Activated CD4-positive, alpha-beta T cell treated with anti-CD3 and anti-CD28 coated beads for 36 hours (primary cell): ENCODE measurements at places on chromosomes 16 and 17. TPM values are rescaled to one million over a fixed set of nuclear protein-coding genes. Genes with fewer than 3 reads are reported as not detected.
A peak's percentile ranks its signal among the peaks of the same experiment; 100 is the strongest.

- peaks cover 29% of the 10 kb centered on the region for H3K27me3 ChIP-seq
- H3K4me3 ChIP-seq: peak overlapping the region; percentile 46
- H3K27ac ChIP-seq: no peak overlapping the region
- no peak for DNase-seq
These were observed 3.1 kb downstream of the NPW start for GRCh38 chr16:2022723-2023091.

Gene TNP2
- total RNA-seq: not detected

GRCh38 chr17:14222611-14223010, 14.1 kb downstream of the CDRT15 start:
- no peaks in the 10 kb centered on the region for H3K4me1 ChIP-seq
- H3K36me3 ChIP-seq: no peaks in the 10 kb centered on the region
- no peak overlapping the region for H3K4me3 ChIP-seq
- H3K27me3 ChIP-seq: no peaks in the 10 kb centered on the region
- DNase-seq: no peak
- no peak overlapping the region for H3K27ac ChIP-seq

Gene SLC13A2
- total RNA-seq: not detected

GRCh38 chr17:60102632-60103096, 23.9 kb upstream of the HEATR6 start:
- peaks cover 14% of the 10 kb centered on the region for H3K4me1 ChIP-seq
- H3K27ac ChIP-seq: no peak overlapping the region
- H3K4me3 ChIP-seq: peak overlapping the region; percentile 51

GRCh38 chr17:72726936-72727335, 365.6 kb downstream of the SLC39A11 start:
- H3K4me1 ChIP-seq: peaks cover 35% of the 10 kb centered on the region
- no peaks in the 10 kb centered on the region for H3K27me3 ChIP-seq
- H3K27ac ChIP-seq: peak overlapping the region; percentile 96
- peak; percentile 58 for DNase-seq
- H3K36me3 ChIP-seq: no peaks in the 10 kb centered on the region

GRCh38 chr17:15261802-15262290, 3.3 kb downstream of the PMP22 start:
- no peak overlapping the region for H3K27ac ChIP-seq
- DNase-seq: no peak
- H3K4me3 ChIP-seq: no peak overlapping the region
- peaks cover 73% of the 10 kb centered on the region for H3K27me3 ChIP-seq

Gene SLC5A10
- total RNA-seq: not detected

DNA sequence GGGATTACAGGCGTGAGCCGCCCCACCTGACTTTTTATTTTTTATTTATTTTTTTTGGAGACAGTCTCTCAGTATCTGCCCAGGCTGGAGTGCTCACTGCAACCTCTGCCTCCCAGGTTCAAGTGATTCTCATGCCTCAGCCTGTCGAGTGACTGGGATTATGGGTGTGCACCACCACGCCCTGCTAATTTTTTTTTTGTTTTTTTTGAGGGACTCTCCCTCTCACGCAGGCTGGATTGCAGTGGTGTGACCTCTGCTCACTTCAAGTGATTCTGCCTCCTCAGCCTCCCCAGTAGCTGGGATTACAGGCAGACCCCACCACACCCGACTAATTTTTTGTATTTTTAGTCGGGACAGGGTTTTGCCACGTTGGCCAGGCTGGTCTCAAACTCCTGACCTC, 7.7 kb downstream of the ZNF207 start:
- no peak for DNase-seq
- H3K27ac ChIP-seq: no peak overlapping the region
- peaks cover 67% of the 10 kb centered on the region for H3K36me3 ChIP-seq
- H3K4me3 ChIP-seq: no peak overlapping the region
- H3K4me1 ChIP-seq: peaks cover 52% of the 10 kb centered on the region
- no peaks in the 10 kb centered on the region for H3K27me3 ChIP-seq

GRCh38 chr16:84131117-84131516, 13.9 kb downstream of the HSDL1 start:
- H3K27ac ChIP-seq: no peak overlapping the region
- H3K4me3 ChIP-seq: no peak overlapping the region
- peaks cover 6% of the 10 kb centered on the region for H3K4me1 ChIP-seq
- DNase-seq: no peak
- no peaks in the 10 kb centered on the region for H3K27me3 ChIP-seq
- peaks cover 12% of the 10 kb centered on the region for H3K36me3 ChIP-seq

Gene CCDC40
- total RNA-seq: 0.56 TPM

- no peaks in the 10 kb centered on the region for H3K27me3 ChIP-seq
- no peak overlapping the region for H3K4me3 ChIP-seq
- peaks cover 5% of the 10 kb centered on the region for H3K4me1 ChIP-seq
These were observed 31.9 kb downstream of the PMP22 start for GRCh38 chr17:15233022-15233805.

Gene GPR179
- total RNA-seq: 0.05 TPM

- H3K27ac ChIP-seq: no peak overlapping the region
- peaks cover 23% of the 10 kb centered on the region for H3K4me1 ChIP-seq
- DNase-seq: no peak
- H3K4me3 ChIP-seq: no peak overlapping the region
These were observed 2.4 kb downstream of the EFNB3 start for GRCh38 chr17:7707446-7707845.

DNA sequence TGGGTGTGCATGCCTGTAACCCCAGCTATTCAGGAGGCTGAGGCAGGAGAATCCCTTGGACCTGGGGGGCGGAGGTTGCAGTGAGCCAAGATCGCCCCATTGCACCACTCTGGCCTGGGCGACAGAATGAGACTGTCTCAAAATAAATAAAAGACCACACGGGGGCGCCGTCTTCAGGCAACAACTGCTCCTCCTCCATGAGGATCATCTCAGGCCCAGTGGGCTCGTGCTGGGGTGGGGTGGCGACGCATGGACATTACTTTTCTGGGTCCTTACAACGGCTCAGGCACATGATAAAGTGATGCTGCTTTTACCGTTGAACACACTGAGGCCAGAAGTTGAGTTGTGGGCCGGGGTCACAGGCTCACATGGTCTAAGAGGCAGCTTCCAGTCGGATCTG, 56.2 kb downstream of the PRMT7 start:
- H3K4me3 ChIP-seq: no peak overlapping the region
- H3K4me1 ChIP-seq: peaks cover 37% of the 10 kb centered on the region
- no peaks in the 10 kb centered on the region for H3K36me3 ChIP-seq

- H3K36me3 ChIP-seq: no peaks in the 10 kb centered on the region
- H3K4me1 ChIP-seq: no peaks in the 10 kb centered on the region
- no peak overlapping the region for H3K4me3 ChIP-seq
- H3K27me3 ChIP-seq: no peaks in the 10 kb centered on the region
- no peak overlapping the region for H3K27ac ChIP-seq
These were observed 82.4 kb downstream of the NDE1 start for GRCh38 chr16:15732416-15732815.

GRCh38 chr16:88900662-88901052, 34.2 kb upstream of the PABPN1L start:
- H3K4me3 ChIP-seq: no peak overlapping the region
- no peaks in the 10 kb centered on the region for H3K27me3 ChIP-seq
- H3K4me1 ChIP-seq: no peaks in the 10 kb centered on the region
- no peaks in the 10 kb centered on the region for H3K36me3 ChIP-seq
- DNase-seq: no peak
- H3K27ac ChIP-seq: no peak overlapping the region

- DNase-seq: peak; percentile 83
- H3K27ac ChIP-seq: peak overlapping the region; percentile 78
- H3K27me3 ChIP-seq: no peaks in the 10 kb centered on the region
- peaks cover 24% of the 10 kb centered on the region for H3K36me3 ChIP-seq
These were observed 723 bp downstream of the TRIM37 start for GRCh38 chr17:59105852-59106462.

Gene NHLRC4
- 0.19 TPM for total RNA-seq

Gene ARHGAP44
- total RNA-seq: 0.14 TPM

Gene MPG
- 57.0 TPM for total RNA-seq

- DNase-seq: no peak
- no peak overlapping the region for H3K27ac ChIP-seq
- H3K4me3 ChIP-seq: no peak overlapping the region
- H3K4me1 ChIP-seq: peaks cover 17% of the 10 kb centered on the region
These were observed 4.7 kb downstream of the ZPBP2 start for GRCh38 chr17:39872751-39873150.

Gene PPM1E
- total RNA-seq: not detected

Gene KRTAP4-1
- total RNA-seq: not detected

Gene MT1E
- 108 TPM for total RNA-seq

DNA sequence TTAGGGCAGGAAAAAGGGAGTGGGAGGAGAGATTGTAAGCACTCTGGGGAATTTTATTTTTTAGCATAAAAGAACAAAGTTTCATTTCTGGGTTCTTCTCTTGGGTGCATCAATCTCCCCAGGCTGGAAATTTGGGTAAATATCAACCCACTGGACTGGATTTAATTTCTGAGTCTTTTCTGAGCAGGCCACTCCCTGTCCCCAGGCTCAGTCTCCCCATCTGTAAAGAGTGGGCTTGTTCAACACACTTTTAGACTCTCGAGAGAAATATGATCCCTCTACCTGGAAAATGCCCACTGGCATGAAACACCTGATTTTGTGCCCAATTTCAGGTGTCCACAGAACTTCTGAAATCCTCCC, 617 bp upstream of the VTN start:
- peaks cover 22% of the 10 kb centered on the region for H3K4me1 ChIP-seq
- peaks cover 7% of the 10 kb centered on the region for H3K36me3 ChIP-seq
- DNase-seq: no peak

DNA sequence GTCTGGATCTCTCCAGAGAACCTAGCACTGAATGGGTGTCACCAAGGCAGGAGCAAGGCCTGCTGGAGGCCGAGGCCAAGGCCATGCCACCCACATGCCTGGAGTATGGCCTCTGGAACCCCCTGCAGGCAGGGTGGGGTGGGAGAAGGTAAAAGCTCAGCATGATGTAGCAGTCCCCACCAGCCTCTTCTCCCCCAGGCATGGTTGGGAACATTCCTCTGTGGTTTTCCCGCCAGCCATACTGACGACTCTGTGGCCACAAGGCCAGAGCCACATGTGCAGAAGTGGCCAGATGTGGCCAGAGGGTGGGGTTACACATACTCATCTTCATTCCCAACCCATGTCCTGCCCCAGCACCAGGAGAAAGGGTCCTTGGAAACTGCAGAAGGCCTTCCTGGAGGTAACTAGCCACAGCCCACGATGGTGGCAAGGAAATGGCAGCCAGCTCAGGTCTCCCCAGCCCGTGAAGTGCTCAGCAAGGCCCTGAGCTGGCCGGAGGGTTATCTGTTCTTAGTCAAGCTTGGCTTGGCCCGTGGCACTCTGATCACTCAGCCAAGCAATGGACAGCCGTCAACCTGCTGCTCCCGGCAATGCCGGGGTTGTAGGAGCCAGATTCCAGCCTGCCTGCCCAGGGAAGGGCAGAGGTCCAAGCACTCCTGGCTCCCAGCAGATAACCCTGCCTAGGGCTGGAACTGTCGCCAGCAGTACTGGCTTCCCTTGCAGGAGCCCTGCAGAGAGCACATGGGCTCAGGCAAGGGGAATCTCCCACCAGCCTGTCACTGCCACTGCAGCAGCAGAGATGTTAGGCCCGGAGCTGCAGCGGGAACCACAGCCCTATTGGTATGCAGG, 26.1 kb downstream of the HDAC5 start:
- H3K27ac ChIP-seq: no peak overlapping the region
- H3K27me3 ChIP-seq: no peaks in the 10 kb centered on the region
- no peak for DNase-seq
- peaks cover 13% of the 10 kb centered on the region for H3K4me1 ChIP-seq
- no peaks in the 10 kb centered on the region for H3K36me3 ChIP-seq
- no peak overlapping the region for H3K4me3 ChIP-seq

Gene OTOP2
- not detected for total RNA-seq

Gene TBC1D3I
- not detected for total RNA-seq

Gene FBXW10
- 0.11 TPM for total RNA-seq

DNA sequence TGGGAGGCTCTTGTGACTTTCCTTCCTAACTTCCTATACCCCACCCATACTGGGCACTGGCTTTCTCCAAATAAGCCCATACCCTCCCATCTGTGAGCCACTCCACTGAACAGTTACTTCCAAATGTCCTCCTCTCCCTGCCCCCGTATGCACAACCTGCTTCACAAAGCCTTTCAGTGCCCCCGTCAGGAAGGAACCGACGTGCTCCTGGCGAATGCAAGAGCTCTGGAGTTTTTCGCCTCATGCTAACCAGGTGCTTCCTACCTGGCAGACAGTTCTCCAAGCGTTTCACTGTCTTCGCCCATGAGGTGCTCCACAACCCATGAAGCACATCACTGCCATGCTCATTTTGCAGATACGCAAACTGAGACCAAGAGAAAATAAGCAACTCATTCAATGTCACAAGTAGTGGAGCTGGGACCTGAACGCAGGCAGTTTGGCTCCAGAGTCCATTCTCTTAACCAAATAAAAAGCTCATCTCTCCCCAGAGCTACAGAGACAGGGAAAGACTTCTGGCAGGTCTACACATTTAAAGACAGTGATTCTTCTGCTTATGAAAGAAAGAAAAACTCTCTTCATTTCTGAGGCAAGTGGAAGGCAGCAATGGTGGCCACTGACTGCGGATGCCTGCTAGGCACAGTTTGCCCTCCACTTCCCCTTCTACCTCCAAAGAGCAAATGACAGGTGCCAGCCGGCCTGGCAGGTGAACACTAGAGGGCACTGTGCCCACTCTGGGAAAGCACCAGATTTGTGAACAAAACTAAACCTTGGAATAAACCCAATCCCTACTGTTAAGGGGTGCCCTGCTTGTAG, 23.8 kb downstream of the SPHK1 start:
- no peaks in the 10 kb centered on the region for H3K27me3 ChIP-seq
- DNase-seq: peak; percentile 84
- H3K4me3 ChIP-seq: no peak overlapping the region
- peaks cover 8% of the 10 kb centered on the region for H3K4me1 ChIP-seq
- H3K27ac ChIP-seq: no peak overlapping the region

DNA sequence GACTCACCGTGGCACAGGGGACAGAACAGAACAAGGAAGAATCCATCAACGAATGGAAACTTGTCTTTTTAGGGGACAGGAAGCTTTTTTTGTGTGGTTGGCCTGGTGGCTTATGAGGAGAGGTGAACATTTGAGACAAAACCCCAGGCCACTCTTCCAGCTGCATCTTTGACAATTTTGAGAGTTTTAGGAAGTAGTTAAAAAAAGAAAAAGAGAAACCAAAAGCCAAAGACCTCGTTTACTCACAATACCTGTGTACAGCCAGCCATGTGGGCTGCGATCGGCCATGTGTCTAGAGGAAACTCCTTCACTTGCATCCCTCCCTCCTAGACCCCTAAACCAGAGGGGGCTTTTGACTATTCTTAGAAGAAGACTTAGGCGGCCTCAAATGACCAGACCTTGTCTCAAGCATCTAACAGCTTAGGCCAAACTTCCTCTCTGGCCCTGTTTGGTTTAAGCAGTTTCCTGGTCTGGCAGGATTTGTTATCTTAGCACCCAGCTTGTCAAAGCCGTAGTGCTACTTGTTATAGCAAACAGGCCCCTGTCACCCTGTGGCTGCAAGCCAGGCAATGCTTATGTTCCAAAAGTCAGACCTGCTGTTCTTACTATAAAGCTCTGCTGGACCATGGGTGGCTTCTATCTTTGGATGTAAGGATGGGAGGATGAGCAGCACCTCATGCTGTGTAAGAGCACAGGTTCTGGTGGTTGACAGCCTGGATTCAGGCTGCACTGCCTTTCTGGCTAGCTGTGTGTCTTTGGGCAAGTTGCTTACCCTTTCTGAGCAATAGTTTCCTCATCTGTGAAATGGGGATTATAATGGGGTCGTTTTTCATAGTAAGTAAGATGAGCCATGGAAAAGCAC, 17.7 kb downstream of the KSR1 start:
- no peaks in the 10 kb centered on the region for H3K27me3 ChIP-seq
- H3K36me3 ChIP-seq: peaks cover 19% of the 10 kb centered on the region
- peak; percentile 93 for DNase-seq
- peak overlapping the region; percentile 98 for H3K27ac ChIP-seq

GRCh38 chr16:76195056-76195455, 82.1 kb upstream of the CNTNAP4 start:
- no peaks in the 10 kb centered on the region for H3K27me3 ChIP-seq
- DNase-seq: no peak
- no peaks in the 10 kb centered on the region for H3K36me3 ChIP-seq
- no peaks in the 10 kb centered on the region for H3K4me1 ChIP-seq
- no peak overlapping the region for H3K4me3 ChIP-seq
- H3K27ac ChIP-seq: no peak overlapping the region

Gene CEP20
- 39.3 TPM for total RNA-seq

Gene KREMEN2
- not detected for total RNA-seq
